Osteocyte (in vitro differentiated cells): ENCODE measurements at places on chromosomes 3 and 15.

DNA sequence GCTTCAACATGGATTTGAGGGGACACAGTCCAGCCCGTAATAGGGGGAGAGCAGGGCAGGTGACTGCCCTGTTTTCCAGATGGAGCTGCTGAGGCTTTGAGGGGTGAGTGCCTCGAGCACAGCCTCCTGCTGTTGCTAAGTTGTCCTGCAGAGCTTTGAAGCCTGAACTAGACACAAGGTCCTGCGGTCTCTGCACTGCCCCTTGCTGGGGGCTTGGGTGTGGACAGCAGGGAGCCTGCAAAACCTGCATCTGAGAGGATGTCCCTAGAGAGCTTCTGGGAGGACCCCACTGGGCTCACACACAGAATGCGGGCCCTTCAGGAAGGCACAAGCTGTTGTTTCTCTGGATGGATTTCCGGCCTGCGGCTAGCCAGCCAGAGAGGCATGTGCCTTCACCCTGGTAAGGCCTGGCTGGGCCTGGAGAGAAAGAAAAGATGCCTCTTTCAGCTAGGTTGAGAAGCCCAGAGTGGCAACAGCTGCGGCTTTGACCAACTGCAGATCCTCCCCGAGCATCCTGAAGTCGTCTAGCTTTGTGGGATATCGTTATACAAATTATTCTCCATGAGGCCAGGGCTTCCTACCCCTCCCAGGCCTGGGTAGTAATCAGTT is 226.2 kb downstream of the SLCO3A1 start:
- DNase-seq, result no peak

- no peak for DNase-seq
These were observed 45.3 kb downstream of the PLS1 start for GRCh38 chr3:142641504-142641903.

DNA sequence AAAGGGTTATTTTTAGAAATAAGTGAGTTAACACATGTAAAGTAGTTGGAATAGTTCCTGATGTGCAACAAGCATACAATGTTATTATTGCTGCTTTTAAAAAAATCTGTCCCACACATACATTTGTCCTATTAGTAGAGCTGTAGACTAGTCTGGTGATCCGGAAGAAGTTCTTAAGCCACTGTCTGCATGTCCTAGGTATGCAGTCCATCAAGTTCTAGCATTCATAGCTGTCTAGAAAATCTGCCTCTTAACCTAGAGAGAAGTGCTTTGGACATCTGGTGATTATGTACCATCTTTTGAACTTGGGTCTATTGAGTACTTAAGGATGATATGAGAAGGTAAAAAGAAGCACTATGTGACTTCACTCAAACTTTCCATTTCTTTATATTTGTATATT is 439.9 kb upstream of the NAALADL2 start:
- DNase-seq, result no peak

GRCh38 chr3:98440283-98440682 is 22.7 kb upstream of the OR5K1 start:
- no peak for DNase-seq

GRCh38 chr15:68372291-68372811 is 59.6 kb downstream of the ITGA11 start:
- peak; percentile 68 for DNase-seq

DNA sequence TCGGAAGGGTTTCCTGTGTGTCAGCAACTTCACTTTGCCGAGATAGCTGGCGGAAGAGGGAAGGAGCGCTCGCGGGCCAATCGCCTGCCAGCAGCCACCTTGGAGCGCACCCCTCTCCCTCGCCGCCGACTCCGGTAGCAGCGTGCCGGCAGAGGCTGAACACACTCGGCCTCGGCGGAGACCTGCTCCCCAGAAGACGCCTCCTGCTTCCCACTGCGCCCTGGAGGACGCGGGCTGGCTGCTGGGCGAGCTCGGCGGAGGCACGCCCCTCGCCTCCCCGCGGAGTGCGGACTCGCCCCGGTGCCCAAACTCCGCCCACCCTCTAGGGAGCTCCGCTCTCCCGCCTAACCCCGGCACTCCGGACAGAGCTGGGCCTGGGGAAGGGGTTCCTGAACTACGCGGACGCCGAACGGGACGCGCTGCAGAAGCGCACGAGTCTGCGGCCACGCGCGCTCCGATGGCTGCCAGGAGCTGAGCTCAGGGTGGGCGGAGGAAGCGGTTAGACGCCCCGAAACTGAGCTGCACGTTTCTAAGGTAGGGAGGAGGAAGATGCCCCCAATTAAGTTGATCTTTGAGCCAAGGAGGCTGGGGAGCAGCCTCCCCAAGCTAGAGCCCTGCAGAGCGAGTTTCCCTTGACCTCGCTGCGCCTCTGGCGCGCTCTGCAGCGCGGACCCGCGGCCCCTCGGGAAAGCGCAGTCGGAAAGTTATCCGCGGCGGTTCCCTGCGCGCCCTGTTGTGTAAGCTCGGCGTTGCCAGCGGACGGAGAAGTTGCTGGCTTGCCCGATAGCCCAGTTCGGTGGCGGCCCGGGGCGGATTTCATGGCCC is at the start of gene P2RY1:
TSS of gene P2RY1 (plus strand) at position 356 of the 825 bp plus-strand sequence. CDS start 652 bp downstream, outside the sequence.
- peak; percentile 86 for DNase-seq
